ENCODE measurements at places on chromosomes 2 and 18. TPM values are rescaled to one million over a fixed set of nuclear protein-coding genes. Genes with fewer than 3 reads are reported as not detected.

The REG1A gene
- not detected for polyA plus RNA-seq

The ST8SIA5 gene
- 0.32 TPM for polyA plus RNA-seq

- DNase-seq: no peak
Measured at GRCh38 chr18:30727849-30728248, 314.7 kb downstream of the DSC3 start.

DNA sequence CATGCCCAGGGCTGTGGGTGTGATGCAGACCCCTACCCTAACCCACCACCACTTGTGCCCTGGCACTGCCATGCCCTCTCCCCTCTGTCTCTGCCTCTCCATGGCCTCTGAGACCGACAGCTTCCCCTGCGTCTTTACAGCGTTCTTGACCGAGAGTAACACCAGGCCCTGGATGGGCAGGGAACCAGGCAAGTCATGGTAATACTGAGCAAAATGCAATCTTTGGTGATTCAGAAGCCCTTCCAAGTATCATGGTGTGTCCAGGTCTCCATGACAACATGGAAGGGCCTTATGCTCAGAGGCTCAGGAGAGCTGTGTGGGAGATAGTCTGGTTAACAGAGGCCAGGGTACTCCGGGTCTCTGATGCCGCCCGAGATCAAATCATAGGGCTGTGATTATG lies 176.1 kb downstream of the KLHL29 start:
- DNase-seq: no peak

- no peak for DNase-seq
Measured at GRCh38 chr2:113872201-113872600, 17.7 kb upstream of the ACTR3 start.

DNA sequence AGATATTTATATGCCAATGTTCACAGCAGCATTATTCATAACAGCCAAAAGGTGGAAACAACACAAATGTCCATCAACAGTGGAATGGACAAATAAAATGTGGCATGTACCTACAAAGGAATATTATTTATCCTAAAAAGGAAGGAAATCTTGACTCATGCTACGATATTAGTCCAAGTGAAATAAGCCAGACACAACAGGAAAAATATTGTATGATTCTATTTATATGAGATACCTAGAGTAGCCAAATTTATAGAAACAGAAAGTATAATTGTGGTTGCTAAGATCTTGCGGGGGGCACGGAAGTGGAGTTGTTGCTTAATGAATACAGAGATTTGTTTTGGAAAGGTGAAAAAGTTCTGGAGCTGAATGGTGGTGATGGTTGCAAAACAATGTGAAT lies 33.0 kb upstream of the CCDC150 start:
- no peak for DNase-seq

DNA sequence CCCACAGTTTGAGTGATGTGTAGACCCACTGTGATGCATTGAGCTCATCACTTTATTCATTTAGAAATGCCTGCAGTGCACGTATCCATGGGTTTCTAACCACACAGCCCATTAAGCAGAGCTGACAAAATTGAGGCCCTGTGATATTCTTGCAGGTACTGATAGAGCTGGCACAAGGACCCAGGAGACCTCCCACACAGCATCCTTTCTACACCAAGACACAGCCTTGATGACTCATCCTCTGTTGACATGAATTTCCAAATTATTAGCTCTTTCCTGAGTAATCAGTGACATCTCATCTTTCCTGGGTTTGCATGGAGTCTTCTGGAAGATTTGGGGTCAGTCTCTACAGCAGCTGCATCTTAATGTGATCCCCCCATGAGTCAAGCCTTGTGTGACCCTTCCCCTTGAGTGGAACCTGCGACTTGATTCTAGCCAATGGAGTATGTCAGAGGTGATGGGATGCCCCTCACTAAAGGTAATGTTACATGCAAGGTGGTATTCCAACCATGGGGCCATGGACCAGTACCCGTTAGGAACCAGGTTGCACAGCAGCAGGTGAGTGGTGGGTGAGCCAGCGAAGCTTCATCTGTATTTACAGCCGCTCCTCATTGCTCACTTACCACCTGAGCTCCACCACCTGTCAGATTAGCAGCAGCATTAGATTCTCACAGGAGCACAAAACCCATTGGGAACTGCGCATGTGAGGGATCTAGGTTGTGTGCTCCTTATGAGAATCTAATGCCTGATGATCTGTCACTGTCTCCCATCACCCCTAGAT lies 181.1 kb upstream of the ARL4C start:
- DNase-seq: no peak

DNA sequence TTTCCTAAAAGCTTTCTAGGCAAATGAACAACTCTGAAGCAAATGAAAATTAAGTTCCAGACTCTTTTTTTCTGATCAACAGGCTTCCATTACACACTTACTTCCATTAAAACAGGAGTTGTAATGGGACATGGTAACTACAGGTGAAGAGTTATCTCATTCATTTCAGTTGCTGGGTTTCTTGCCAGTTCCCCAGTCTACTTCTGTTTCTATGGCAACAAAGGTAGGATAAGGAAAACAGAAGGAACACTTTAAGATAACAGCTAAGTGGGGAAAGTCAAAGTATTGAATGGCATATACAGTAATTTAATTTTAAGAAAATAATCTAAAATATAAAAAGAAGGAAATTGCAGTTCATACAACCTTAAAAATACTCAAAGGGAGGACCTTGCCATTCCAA lies 25.1 kb downstream of the BAZ2B start:
- no peak for DNase-seq

Data from left lung (tissue), 14 donors.